ENCODE measurements at places on chromosomes 4 and X. TPM values are rescaled to one million over a fixed set of nuclear protein-coding genes. Genes with fewer than 3 reads are reported as not detected.

Gene ATP10D
- 24.4 TPM for total RNA-seq

Gene GUCY1A1
- total RNA-seq, result 7.6 TPM

Gene PNMA6F
- total RNA-seq, result not detected

Gene NLGN3
- 1.0 TPM for total RNA-seq

Gene SCRG1
- total RNA-seq, result not detected

Gene CT47B1
- total RNA-seq, result not detected

Gene DAPP1
- total RNA-seq, result 1.3 TPM

Gene KLKB1
- 3.1 TPM for total RNA-seq

DNA sequence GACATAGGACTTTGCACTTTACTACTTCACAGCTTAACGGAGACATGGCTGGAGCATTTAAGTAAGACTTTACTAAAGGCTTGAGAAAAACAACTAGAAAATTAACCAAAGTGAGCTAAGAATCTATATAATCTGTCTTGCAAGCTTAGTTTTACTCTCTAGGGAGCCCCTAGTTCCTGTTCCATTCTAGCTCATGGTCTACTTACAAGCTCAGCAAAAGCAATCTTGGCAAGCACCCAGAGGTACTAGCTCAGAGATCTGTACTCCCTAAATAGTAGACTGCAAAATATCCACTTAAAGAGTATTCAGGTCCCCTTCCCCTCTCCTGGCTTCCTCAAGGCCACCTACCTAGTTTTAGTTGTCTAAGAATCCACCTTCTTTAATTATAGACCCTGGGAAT is 469.0 kb downstream of the IDS start:
- DNase-seq, result no peak

GRCh38 chrX:67953658-67954057 is 409.8 kb downstream of the AR start:
- DNase-seq, result no peak

DNA sequence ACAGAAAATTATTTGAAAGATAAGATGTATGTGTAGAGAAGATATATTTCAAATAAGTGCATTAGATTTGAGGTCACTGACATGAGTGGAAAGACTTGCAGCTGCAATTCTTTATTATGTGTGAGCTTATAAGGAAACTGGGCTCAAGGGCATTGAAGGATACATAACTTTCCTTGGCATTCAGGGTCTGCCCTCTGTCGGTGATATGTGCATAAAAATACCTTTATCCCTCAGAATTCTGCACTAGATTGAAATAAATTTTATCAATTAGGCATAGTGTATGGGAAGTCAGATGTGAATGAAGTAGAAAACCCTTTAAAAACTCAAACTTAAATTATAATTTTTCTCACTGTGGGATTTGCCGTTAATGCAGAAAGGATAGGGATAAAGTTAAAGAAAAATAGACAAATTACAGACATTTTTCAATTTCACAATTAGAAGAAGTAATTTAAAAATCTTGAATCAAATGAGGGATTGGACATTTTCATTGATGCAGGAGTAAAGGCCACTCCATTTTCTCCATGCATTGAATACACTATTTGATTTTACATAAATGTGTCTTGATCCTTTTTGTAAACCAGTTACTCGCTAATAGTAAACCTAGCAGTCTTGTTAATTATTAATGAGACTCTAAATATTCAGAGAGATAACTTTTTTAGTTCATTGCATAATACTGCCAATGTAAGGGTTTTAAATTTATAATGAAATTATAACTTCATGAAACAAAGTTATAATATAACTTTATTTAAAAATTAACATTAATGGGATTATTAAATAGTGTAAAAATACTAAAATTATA is 21.0 kb upstream of the ETNPPL start:
- no peak for DNase-seq

- DNase-seq, result no peak
Observed at GRCh38 chr4:133147921-133148689, 989 bp upstream of the PCDH10 start.

DNA sequence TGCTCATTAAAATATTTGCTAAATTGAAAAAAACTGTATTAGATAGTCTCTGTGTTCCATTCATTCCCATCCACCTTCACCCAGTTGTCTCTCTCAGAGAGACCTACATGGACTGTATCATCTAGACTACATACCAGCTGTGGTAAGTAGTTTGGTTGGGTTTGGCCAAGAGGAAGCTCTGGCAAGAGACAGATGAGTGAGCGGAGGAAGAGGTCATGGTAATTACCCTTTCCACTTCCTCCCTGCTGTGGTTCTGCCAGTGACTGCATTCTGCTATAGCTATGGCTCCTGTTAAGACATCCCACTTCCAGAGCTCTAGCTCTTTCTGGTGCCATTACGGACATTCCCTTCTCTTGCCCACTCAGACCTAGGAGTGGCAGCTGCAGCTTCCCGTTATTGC is 239.0 kb upstream of the MID1 start:
- no peak for DNase-seq

DNA sequence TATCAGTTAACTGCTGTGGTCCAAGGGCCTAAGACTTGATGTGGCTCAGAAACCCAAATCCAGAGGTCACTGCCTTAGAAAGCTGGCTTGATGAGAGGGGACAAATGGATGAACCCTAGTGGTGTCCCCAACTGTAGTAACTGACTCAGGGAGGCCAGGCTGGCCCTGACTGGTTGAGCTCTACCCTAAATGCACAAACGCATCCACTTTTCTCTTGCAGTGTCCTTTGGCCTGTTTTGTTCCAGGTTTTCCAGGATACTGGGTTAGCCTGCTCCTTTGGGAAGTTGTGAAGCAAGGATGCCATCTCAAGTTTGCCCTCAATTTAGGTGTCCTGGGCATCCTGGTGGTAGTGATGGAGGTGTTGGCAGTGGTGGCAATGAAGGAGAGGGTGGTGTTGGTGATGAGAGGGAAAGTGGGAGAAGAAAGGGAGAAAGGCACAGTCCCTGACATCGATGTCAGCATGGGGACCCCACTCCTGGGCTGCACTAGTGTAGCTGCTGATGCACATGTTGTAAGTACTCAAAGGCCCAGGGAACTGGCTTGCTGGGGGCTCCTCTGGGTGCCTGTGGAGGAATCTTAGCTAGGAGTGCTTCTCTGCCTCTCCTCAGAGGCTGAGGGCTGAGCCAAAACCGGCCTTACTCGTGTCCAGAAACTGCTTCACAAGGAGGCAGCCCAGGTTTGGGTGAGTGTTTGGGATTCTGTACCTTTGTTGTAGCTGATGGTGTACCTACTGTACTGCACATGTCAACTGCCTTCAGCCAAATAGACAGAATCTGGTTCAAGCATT is 2.9 kb upstream of the HAND2 start:
- DNase-seq, result no peak

GRCh38 chr4:11970754-11971153 is 542.1 kb upstream of the HS3ST1 start:
- no peak for DNase-seq

DNA sequence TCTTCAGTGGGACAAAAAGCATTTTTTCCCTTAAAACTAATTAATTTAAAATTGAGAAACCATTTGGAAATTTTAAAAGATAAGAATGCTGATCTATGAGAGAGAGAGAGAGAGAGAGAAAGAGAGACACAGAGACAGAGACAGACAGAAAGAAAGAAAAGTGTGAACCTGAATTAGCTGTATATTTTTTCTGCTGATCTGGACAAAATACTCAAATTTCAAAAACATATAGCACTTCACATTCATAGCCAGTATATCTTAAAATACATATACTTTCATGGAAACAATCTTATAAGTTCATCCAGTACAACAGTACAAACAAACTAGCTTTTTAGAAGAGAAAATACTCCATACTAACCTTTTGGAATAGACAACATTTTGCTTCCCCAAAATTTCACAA is 18.4 kb downstream of the ENOX2 start:
- no peak for DNase-seq

DNA sequence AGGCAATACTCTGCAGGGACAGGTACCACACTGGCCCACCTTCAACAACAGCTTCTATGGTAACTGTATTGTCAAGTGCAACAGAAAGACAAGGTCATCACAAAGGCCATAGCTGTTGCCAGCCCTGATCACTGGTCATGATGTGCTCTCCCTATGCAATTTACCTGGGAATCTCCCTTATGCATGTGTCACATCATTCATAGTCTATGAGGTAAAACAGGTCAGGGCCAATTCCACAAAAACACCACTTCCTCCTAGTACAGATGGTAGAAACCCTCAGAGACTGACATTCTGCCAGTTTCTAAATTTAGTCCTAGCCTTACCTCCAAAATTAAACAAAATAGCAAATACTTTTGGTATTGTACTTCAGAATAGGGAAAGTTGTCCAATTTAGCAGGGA is 132.8 kb downstream of the MGST2 start:
- DNase-seq, result no peak

- DNase-seq, result peak; percentile 52
Observed at GRCh38 chrX:119693040-119693995, at the start of gene SEPTIN6. TSS of gene SEPTIN6 (minus strand) at chrX:119693168. CDS start at chrX:119693105, 63 bp downstream.

DNA sequence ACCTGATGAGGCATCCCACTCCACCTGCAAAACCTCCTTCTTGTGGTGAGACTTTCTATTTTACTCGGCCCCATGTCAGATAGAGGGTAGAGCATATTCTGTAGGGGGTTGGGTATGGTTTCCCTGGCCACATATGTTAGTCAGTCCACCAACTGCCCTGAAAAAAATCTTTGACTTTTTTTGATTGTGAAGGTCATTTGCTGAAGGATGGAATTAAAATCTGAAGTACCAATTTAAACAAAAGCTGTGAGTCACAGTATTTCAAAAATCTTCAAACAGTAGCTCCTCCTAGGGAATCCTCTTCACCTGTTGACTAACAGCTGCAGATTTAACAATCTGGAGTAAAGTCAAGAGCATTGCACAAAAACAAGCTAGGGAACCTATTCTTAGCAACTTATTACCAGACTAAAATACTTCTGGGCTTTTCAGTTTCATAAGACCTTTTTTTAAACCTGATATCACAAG is 8.0 kb upstream of the CCDC110 start:
- DNase-seq, result no peak

DNA sequence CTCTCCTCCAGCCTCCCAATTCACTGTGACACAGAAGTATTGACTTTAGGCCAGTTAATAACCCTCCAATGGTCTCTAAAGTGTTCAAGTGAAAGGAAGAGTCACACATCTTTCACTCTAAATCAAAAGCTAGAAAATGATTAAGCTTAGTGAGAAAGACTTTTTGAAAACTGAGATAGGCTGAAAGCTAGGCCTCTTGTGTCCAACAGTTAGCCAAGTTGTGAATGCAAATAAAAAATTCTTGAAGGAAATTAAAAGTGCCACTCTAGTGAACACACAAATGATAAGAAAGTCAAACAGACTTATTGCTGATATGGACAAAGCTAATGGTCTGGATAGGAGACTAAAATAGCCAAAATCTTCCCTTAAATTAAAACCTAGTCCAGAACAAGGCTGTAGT is 687.2 kb downstream of the TRIML1 start:
- no peak for DNase-seq

DNA sequence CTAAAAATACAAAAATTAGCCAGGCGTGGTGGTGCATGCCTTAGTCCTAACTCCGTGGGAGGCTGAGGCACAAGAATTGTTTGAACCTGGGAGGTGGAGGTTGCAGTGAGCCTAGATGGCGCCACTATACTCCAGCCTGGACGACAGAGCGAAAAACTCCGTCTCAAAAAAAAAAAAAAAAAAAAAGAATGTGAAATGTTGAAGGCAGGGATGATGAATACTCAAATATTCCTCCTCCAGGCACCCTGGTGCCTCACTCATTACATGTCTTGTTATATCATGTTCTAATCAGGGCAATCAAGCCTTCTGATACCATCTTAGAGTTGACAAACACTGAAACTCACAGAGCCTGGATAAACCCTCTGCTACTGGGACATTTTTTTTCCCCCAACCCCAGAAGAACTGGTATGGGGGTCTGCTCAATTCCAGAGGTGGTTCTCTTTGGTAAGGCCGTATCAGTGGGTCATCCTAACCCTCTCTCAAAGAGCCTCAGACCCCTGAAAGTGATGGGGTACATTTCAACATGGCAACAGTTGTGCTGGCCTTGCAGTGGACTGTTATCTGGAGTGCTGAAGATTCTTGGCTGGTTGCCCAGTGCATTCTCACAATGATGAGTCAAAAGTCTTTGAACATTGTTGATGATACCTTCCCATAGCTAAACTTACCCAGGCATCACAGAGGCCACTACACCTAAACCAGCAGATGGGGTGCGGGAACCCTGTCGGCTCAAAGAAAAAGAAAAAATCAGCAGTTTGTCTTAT is 2.4 kb upstream of the SH3KBP1 start:
- DNase-seq, result peak; percentile 10

GRCh38 chrX:139495324-139495723 is 35.2 kb upstream of the F9 start:
- DNase-seq, result no peak

GRCh38 chr4:130288576-130288975 is 1192.6 kb downstream of the C4orf33 start:
- DNase-seq, result no peak

- DNase-seq, result no peak
Observed at GRCh38 chr4:165971933-165972332, 98.9 kb downstream of the TLL1 start.

DNA sequence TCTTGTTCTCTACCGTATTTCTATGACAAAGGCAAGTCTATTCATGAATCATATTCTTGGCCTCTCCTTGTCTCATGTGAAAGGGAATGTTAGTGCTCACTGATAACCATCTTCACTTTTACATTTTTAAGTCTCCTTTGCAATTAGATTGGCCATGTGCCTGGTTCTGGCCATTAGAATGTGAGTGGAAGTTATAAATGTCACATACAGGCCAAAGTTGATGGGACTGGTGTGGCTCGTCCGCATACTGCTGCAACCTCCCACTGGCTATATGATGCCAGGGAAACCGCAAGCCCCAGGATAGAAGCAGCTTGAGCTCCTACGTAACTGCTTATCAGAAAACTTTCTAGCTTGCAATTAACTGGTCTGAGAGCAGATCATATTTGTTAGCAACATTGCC is 86.1 kb downstream of the MAGEC1 start:
- peak; percentile 11 for DNase-seq

- no peak for DNase-seq
Observed at GRCh38 chrX:73965833-73966232, 338.1 kb upstream of the ZCCHC13 start.

DNA sequence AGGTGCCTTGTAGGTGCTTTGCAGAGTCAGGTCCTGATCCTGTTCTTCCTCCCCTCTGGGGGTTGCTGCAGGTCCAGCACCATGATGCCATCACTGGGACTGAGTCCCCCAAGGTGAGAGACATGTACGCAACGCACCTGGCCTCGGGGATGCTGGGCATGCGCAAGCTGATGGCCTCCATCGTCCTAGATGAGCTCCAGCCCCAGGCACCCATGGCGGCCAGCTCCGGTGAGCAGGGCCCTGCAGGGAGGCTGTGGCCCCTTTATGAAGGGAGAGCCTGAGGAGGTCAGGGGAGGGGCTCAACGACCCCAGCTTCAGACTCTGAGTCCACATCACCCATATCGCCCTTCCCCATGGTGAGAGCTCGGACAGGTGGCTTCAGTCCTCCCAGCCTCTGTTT is 23.1 kb downstream of the MAN2B2 start:
- DNase-seq, result no peak

DNA sequence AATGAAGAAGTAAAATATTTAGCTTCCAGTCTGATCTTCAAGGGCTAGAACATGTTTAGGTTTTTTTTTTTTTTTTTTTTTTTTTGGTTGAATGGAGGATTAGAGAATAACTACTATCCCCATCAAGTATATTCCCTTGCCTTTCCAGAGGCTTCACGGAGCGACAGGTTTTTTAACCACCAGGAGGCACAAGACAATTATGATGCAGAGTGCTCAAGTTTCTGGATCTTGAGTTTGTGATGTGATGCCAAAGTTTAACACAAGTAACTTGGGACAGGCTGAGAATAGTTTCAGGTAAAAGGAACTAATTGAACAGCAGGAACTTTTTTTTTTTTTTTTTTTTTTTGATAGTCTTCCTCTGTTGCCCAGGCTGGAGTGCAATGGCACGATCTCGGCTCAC is 30.3 kb downstream of the CCNI start:
- no peak for DNase-seq

GRCh38 chrX:5236096-5236495 is 992.6 kb downstream of the NLGN4X start:
- DNase-seq, result no peak
